ENCODE measurements at places on chromosomes 11 and 22.

DNA sequence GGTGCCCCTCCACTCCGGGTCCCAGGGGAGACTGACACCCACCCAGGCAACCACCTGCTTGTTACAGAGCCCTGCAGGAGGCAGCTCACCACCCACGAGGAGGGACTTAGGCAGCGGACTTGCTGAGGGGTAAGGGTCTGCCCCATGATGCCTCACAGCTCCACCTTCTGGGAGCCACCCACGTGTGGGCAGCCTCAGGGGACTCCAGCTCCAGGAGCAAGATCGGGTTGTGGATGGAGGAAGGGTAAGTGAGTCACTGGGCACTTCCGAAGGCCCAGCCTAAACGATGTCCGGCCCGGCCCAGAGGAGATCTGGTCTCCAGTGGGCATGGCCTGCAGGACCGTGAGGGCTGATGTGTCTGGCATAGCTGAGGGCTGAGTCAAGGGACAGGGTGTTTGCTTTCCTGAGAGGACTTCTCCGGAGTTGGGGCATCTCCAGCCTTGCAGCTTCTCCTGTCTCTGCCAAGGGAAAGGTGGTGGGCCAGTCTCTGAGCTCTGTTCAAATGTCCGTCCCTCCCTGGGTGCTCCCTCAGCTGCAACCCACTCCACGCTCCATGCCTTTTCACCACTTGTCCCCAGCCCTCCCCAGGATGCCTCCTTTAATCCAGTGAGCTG, 32.3 kb upstream of the P2RY2 start:
- DNase-seq = no peak

GRCh38 chr22:35995348-35995747, 33.3 kb downstream of the RBFOX2 start:
- DNase-seq = no peak

DNA sequence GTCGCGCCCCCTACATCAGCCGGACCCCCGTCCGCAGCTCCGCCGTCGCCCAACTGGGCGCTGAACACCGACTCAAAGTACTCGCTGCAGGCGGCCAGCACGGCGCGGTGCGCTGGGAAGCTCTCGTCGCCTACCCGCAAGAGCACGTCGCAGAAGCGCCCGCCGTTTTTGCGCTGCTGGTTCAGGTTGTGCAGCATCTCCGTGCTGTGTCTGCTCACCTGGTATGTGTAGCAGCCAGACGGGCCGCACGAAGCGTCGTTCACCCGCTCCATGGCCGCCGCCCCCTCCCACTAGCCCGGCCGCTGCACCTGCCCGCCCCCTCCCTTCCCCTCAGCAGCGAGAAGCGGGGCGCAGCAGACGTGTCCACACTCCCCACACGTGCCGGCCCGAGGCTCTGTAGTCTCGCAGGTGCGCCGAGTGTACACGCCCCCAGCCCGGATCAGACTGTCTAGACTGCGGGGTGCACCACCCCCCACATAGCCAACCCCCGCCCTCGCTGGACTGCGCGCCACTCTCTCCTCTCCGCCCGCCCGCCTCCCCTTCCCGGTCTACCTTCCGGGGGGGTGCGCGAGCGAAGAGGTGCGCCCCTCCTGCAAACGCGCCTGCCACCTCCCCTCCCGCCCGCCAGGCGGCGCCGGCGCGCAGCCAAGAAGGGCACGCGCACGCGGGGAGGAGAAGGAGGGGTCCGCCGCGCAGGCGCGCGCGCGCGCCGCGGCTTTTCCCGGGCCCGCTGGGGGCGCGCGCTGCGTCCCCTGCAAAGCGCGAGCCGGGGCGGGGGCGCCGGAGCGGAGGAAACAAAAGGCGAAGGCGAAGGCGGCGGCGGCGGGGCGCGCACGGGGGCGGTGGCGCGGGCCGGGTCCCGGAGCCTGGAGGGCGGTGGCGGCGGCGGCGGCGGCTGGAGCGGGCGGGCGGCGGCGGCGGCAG, 553 bp downstream of the PATZ1 start:
- peak; percentile 42 for DNase-seq

DNA sequence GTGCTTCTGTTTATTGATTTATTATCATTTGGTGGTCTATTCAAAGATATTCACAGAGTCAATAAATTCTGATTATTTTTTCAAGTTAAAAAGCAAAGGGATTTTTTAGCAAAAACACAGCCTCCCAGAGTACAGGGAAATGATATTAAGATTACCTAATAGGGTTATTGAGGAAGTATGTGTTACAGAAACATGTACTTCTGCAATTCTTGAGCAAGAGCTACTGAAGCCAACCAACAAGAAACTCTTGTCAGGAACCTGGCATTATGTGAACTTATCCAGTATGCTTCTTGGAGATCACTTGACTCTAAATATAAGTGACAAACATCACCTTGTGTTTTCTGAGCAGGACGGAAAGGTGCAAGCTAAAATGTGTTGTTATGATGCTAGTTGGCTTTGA, 42.0 kb upstream of the CARD18 start:
- DNase-seq = no peak

GRCh38 chr11:129277198-129277843, 85.2 kb upstream of the ARHGAP32 start:
- DNase-seq = no peak

- no peak for DNase-seq
Observed at GRCh38 chr11:46381048-46381818, at the start of gene MDK. Gene MDK, plus strand, starts transcription at chr11:46381669. Its CDS starts 389 bp downstream, at chr11:46382058.

GRCh38 chr22:37186228-37186996, 1.6 kb downstream of the C1QTNF6 start:
- no peak for DNase-seq

DNA sequence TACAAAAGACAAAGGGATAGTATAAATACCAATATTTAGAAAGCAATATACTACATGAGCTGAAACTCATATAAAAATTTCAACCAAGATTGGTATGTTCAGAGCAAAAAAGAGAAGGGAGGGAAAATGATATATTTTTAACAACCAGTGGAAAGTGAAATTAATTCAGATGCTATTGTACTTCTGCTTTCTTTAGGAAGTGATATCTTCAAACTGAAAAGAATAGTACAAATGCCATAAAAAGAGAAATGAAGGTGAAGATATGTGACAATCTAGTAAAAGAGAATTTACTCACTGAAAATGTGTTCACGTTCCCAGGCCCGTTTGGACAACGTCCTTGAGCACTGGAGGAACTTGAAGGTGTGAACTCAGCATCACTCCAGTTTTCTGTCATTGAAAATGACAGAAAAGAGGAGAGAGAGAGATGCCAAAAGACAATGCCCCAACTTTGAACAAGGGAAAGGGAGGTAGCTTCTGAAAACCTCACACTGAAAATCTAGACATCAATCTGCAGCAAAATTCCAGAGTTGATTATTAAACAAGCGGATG, 47.5 kb downstream of the SC5D start:
- no peak for DNase-seq

GRCh38 chr11:82507288-82507687, 226.4 kb downstream of the FAM181B start:
- DNase-seq = no peak

DNA sequence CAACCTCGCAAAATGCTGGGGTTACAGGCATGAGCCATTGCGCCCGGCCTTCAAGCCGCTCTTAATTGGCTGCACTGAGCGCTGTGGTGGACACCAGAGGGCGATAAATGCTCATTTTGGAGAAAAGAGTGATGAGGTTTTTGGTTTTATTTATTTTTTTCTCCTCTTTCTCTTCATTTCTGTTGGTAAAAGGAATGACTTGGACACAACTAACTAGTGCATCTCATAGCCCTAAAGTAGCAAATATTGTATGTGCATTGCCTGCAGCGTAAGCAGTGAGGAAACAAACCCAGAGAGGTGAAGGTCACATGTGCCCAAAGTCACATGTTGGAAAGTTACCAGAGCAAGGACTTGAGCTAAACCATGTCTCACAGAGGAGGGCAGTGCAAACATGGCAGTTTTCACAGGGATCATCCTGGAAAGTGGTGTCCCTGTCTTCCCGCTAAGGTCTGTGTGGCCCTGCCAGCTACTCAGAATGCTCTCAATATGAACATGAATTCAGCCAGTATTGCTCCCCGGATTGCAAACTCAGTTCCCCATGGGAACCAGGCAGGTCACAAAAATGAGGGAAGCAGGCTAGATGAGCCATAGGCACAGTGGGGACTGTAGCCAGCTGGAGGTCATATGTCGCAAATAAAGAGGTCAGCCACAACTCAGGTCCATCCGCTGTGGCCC, 8.6 kb upstream of the CD82 start:
- peak; percentile 25 for DNase-seq

- DNase-seq = no peak
Observed at GRCh38 chr11:67022961-67023956, at the start of gene SYT12. Gene SYT12, plus strand, starts transcription at chr11:67023134. Its CDS starts 7,011 bp downstream, at chr11:67030145.

- DNase-seq = no peak
Observed at GRCh38 chr11:72693271-72693968, 19.2 kb upstream of the PDE2A start.

DNA sequence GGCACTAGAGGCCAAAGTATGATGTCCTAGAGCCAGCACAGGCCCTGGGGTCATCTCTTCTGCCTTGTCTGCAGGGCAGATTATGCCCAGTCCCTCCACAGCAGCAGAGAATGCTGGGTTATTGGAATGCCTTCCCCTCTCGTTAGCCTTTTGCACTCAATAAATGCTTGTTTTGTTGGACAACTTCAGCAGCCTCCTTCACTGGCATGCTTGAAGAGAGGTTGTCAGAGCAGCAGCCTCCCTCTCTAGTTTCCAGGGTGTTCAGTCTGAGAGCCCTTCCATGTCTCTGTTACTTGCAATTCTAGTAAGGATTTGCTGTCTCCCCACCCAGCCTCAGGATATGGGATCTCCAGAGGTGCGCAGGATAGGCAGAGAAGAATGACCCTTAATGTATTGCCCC, 82.9 kb downstream of the PKNOX2 start:
- no peak for DNase-seq

GRCh38 chr11:104876861-104877431, 21.3 kb downstream of the CASP12 start:
- DNase-seq = no peak

DNA sequence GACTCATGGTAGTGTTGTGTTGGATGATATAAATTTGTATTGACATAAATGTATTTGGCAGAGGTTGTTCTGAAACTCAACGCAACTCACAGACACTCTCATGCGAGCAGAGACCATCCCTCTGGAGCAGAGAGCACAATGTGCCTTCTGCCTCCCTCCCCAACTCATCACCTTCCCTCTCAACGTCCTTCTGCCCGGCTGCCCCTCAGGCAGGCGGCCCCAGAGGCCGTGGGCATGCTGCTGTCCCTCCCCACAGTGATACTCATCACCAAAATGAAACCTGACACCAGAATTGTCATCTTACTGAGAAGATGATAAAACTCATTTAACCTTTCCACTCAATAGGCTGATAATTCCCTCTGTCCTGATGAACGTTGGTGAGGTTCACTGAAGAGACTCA, 260.6 kb downstream of the ETS1 start:
- DNase-seq = no peak

GRCh38 chr11:5818245-5818886, 9.6 kb downstream of the OR52N2 start:
- no peak for DNase-seq

- no peak for DNase-seq
Observed at GRCh38 chr11:132346558-132347148, 976.2 kb downstream of the NTM start.

- no peak for DNase-seq
Observed at GRCh38 chr11:69682681-69683326, 7.7 kb upstream of the LTO1 start.
